ENCODE measurements at places on chromosomes 13 and 19.

DNA sequence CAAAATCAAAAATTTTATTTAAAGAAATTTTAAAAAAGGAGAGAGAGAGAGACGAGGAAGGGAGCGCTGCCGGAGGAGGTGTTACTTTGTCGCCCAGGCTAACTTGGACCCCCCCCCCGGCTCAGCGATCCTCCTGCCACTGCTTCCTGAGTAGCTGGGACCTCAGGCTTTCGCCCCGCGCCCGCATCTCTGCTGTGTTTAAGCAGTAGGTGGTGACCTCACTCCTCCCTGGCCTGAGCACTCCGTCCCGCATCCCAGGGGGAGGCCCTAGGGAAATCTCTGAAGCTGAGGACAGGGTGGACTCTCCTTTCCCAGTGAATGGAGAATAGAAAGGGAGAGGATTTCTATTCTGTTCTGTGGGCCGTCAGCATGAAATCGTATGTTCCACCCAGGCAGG, 485 bp upstream of the ZNF845 start:
- DNase-seq, result no peak

GRCh38 chr13:84479656-84480055, 597.4 kb upstream of the SLITRK1 start:
- DNase-seq, result no peak

DNA sequence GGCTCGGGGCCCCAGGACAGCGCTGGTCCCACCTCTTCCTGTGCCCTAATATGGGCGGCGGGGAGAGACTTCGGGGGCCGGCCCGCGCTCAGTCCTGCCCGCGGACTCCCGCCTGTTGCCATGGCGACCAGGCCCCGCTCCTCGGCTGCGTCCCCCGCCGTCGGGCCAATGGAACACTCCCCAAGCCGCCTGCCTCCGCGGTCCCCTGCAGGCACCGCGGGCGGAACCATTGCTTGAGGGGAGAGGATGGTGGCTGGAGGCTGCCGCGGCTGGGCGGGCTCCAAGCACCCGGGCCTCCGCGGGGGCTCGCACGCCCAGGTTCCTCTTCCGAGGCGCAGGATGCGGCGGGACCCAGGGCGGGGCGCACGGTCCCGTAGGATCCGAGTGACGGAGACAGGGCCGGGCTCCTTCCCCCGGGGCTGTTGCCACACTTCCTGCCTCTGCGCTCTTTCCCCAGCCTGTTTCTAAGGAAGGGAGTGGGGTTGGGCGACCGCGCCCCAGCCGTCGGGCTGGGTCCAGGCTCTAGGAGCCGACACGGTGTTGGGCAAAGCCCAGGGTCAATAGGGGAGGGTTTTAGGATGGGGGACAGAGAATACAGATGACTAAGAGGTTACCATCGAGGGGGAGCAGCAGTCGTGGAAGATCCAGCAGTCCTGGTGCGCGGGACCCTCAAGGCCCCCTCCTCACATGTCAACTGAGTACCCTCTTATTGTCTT, 1.2 kb upstream of the JUNB start:
- no peak for DNase-seq

GRCh38 chr19:32748497-32748896, 28.9 kb downstream of the TDRD12 start:
- DNase-seq, result no peak

DNA sequence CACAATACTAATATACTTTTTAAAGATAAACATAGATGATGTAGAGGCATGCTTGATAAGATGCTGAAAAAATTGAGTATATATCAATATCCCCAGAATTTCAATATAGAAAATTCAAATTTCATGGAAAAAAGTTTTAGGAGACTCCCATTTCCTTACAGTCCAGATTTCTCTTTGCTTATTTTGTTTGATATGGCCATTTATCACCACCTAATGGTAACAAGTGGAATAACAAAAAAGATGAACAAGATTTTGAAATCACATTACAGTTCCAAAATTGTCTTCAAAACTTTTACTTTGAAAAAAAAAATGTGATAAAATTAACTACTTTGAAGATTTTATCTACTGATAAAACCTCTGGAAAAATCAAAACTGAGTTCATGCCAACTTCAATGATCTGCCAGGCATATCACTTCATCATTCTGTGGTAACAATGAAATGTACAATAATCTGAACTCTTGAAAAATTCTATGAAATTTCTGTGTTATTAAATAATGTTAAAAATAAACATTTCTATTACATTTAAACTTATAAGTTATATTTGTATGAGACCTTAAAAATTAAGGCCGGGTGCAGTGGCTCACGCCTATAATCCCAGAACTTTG, 17.5 kb downstream of the MIPEP start:
- DNase-seq, result no peak
